ENCODE measurements at places on chromosomes 1 and 21.

- DNase-seq = no peak
Measured at GRCh38 chr1:14999441-14999840, 154.1 kb upstream of the TMEM51 start.

- DNase-seq = no peak
Measured at GRCh38 chr1:201515062-201515750, 8.3 kb upstream of the CSRP1 start.

DNA sequence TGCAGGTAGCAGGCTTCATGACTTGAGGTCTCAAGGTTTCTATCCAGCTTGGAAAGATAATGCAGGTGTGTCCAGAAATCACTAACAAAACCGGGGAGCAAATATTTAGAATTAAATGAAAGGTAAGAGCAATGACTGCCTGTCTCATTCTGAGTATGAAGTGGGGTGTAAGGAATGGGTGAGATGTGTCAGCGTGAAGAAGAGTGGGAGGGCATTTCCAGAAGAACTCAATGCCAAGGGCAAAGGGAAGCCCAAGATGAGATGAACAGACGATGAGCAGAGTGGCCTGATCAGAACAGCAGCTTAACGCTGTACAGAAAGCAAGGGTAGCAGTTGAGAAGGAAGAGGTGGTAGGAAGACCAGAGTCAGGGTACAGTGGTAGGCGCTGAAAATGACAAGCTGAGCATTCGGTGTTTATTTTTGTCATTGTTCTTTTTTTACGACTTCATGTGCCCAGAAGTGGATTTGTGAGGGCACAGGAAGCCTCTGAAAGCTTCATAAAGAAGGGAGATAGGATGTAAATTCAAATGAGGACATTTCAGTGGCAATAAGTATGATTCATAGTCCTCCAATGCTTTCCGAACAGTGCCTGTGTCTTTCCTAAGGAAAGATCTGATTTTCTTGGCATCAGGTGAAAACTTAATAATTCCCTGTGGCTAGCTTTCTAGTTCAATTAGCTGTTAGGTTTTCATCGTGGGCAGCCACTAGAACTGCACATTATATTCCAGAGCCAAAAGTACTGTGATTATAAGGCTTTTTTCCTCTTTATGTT, 190.5 kb downstream of the APP start:
- no peak for DNase-seq

- DNase-seq = no peak
Measured at GRCh38 chr1:41184446-41184845, 57.7 kb downstream of the SCMH1 start.

- no peak for DNase-seq
Measured at GRCh38 chr1:247294282-247294681, 37.4 kb downstream of the ZNF496 start.

GRCh38 chr1:228763561-228763960, 28.3 kb downstream of the RHOU start:
- DNase-seq = no peak

DNA sequence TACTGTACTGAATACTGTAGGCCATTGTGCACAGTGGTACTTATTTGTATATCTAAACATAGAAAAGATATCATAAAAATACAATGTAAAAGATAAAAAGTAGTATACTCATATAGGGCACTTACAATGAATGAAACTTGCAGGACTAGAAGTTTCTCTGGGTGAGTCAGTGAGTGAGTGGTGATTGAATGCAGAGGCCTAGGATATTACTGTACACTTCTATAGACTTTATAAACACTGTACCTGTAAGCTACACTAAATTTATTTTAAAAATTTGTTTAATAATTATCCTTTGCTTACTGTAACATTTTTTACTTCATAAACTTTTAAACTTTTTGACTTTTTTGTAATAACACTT, 82.5 kb downstream of the FGGY start:
- no peak for DNase-seq

- no peak for DNase-seq
Measured at GRCh38 chr1:210099921-210100320, 132.7 kb upstream of the SERTAD4 start.

GRCh38 chr1:38133304-38133703, 86.7 kb upstream of the POU3F1 start:
- DNase-seq = no peak

GRCh38 chr1:94026619-94027380, 94.1 kb downstream of the ABCA4 start:
- no peak for DNase-seq

DNA sequence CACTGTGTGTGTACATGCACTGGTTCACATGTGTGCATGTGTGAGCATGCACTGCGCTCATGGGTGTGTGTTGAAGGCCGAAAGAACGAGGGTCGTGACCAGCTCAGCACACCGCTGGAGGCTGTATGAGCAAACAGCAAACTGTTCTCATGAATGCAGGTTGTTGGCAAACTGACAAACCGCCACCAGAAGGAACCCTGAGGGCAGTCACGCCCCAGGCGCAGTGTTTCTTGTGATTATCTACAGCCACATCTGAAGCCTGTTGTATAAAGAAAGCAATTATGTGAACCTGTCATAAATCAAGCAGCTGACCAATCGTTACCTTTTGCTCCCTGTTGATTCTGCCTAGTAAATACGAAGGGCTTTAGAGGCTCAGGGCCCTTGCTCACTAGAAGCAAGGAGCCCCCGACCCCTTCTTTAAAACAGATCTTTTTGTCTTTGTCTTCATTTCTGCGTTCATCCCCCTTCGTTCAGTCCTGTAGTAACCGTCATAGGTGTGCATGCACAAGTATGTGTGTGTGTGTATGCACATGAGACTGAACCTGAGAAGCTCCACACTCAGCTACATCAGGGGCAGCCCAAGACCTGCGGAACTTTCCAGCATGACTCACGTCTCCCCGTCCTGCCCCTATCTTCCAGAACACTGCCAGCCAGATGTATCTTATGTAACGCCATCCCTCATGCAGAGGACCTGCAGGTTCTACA, 16.8 kb upstream of the RIPK4 start:
- no peak for DNase-seq

- no peak for DNase-seq
Measured at GRCh38 chr1:7223334-7224080, 438.3 kb downstream of the CAMTA1 start.

- no peak for DNase-seq
Measured at GRCh38 chr21:18970416-18970815, 566.8 kb upstream of the TMPRSS15 start.

- no peak for DNase-seq
Measured at GRCh38 chr1:99474350-99474893, 171.5 kb upstream of the PALMD start.

GRCh38 chr1:74964508-74965102, 169.6 kb upstream of the LHX8 start:
- DNase-seq = no peak

DNA sequence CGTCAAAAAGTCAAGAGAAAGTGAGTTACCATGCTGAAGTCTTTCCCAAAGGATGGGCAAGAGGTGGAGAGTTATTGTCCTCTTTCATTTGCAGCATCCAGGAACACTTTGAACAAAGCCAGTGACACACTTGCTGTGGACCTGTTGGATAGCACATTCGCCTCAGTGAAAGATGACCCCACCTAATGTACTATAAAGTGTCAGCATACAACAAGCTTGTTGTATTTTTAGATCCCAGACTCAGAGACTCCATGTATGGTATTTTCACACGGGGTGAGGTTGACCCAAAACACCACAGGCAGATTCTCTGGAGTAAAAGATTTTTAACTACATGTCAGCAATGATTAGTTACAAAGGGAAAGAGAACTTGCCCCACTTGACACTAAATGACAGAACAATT, 273.8 kb downstream of the PTBP2 start:
- no peak for DNase-seq

DNA sequence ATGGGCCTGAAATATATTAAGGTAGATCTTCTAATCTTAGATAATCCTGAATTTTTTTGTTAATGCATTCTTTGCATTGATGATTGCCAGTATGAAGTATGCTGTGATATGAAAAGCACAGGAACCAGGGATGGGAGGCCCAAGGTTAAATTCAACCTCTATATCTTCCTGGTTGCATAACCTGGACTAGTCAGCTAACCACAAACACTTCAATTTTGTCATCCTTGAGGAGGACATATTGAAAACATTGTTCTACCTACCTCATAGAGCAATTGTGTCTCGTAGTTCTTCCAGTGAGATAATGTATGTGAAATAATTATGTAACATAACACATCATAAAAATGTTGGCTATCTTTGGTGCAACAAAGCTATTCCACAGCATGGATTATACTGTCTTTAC, 25.6 kb downstream of the PDC start:
- no peak for DNase-seq

GRCh38 chr21:14690886-14691285, 144.8 kb upstream of the SAMSN1 start:
- peak; percentile 18 for DNase-seq

DNA sequence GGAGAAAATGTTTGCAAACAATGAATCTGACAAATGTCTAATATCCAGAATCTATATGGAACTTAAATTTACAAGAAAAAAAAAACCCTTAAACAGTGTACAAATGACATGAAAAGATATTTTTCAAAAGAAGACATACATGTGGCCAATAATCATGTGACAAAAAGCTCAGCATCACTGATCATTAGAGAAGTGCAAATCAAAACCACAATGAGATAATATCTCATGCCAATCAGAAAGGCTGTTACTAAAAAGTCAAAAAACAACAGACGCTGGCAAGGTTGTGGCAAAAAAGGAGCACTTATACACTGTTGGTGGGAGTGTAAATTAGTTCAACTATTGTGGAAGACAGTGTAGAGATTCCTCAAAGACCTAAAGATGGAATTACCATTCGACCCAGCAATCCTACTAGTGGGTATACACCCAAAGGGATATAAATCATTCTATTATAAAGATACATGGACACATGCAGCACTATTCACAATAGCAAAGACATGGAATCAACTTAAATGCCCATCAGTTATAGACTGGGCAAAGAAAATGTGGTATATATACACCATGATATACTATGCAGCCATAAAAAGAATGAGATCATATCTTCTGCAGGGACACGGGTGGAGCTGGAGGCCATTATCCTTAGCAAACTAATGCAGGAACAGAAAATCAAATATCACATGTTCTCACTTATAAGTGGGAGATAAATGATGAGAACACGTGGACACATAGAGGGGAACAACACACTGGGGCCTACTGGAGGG, 123.2 kb downstream of the PTPRC start:
- no peak for DNase-seq

- DNase-seq = no peak
Measured at GRCh38 chr1:7471836-7472235, 299.3 kb upstream of the VAMP3 start.

GRCh38 chr1:113874012-113874879, 2.7 kb upstream of the PTPN22 start:
- no peak for DNase-seq

DNA sequence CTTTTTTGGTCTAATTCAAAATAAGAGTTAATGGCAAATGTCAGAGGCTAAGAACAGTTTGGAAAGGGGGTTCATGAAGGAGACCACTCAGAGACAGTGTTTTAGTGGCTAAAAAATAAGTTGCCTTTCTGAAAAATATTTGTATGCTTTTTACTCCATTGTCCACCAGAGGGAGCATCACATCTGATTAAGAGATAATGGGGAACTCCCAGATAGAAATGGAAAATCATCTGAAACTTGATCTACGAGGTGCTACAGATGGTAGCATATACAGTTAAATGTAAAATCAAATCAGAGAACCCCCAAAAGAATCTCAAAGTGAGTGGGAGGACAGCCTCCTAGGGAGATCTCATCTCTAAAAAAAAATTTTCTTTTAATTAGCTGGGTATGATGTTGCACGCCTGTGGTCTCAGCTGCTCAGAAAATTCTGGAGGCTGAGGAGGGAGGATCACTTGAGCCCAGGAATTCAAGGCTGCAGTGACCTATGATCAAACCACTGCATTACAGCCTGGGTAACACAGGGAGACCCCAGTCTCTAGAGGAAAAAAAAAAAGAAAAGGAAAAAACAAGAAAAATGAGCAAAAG, 9.7 kb downstream of the SMYD3 start:
- DNase-seq = no peak

DNA sequence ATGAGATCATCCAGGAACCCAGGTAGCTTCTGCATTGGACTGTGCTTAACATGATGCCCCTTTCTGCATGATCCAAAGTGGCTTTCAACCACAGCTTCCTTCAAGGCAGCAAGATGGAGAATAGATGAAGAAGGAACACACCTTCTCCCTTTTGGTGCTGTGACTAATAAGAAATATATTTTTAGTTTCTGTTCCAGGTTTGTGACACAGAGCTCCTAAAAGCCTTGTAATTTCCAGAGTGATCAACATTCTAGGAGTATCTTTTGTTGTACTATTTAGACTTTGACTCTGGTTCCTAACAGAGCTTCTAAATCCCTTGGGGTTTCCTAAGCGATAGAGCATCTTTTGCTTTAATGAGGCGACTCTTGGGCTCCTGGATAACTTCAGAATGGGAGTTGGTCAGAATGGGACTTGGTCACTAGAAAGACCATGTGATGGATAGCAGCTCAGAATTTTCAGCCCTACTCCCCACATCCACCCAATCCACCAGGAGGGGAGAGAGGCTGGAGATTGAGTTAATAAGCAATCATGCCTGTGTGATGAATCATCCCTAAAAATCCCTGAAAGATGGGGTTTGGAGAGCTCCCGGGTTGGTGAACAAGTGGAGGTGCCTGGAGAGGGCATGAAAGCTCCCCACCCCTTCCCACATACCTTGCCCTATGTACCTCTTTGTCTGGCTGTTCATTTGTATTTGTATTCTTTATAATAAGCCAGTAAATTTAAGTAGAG, 134.8 kb downstream of the FGGY start:
- DNase-seq = no peak

DNA sequence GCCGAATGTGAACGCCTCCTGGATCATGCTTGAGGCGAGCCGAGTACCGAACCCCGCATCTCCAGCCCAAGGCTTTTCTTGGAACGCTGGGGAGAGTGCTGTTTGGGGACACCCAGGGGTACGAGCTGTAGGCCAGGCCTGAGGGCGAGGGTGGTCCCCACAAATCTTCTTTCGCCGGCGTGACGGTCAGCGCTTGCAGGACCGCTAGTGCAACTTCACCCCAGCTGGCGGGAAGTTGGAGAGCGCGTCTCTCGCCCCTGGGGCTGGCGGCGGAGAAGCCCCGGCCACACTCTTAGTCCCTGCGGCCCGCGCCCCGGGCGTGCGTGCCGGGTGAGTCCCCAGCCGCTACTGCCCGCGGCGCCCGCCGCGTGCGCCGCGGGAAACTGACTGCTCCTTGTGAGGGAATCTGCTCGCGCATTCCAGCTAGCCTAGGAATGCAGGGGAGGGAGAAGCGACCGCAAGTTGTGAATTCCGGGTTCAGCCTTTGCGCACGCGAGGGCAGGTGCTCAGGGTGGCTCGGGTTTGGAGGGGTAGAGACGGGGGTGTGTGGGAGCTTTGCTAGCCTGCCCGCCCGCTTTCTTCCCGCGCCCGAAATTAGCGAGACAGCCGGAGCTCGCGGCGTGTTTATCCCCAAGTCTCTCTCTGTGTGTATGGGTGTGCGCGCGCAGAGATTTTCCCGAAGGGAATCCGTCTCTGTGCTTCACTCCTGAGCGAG, 884 bp downstream of the LHX4 start:
- DNase-seq = no peak

- peak; percentile 12 for DNase-seq
Measured at GRCh38 chr21:46667741-46668380, 32.4 kb downstream of the PRMT2 start.

DNA sequence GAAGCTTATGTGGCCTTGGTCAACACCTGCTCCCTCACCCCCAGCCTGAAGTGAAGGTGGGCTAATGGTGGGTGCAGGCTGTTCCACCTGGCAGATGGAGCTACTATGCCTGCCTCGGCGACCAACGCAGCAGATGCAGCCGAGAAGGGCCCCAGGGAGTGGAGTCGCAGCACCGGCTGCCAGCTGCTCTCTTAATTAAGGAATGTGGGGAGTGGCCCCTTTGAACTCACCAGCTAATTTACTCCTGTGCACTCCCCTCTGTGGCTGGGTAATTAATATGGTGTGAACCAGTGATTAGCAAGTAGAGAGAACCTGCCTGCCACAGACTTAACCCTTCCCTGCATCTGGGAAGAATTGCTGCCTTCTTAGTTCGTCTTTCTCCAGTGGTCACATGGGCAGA, 3.3 kb upstream of the SLAMF8 start:
- DNase-seq = no peak

Data from stimulated activated CD4-positive, alpha-beta T cell treated with anti-CD3 and anti-CD28 coated beads, Interleukin-4, amount 100 ng/mL, for 4 hours (primary cell).